ENCODE measurements at places on chromosomes 1 and 21.
A peak's percentile ranks its signal among the peaks of the same experiment; 100 is the strongest.

GRCh38 chr1:105632342-105633196, 1423.9 kb upstream of the PRMT6 start:
- DNase-seq: no peak

DNA sequence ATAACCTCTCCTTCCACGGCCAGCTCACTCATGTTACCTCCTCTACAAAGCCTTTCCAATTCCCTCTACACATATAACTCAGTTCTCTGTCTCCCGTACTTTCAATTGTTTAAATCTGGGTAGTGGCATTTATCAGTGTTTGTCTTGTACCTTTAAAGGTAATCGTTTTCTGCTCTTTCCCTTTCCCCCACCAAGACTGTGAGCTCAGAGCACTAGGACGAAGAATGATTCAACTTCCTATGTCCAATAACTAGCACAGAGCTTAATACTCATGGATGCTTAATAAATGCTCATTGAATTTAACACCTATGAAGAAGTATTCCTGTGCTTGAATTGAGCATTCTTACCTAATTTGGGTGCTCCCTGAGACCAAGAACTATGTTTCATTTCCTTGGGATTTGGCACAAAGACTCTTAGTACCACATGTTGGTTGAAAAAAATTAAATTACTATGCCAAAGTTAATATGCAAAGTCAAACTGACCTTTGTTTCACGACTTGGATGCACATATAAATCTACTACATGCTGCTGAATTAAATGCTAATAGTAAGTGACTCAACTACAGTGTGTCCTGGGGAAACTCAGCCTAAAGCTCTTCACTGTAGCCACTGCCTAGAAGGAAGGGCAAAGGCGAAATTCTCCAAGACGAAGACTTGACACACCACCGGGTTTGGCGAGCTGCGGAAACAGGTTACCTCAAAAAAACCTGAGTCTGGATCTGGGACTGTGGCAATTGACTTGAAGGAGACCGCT, 30.6 kb upstream of the C1orf185 start:
- DNase-seq: no peak

DNA sequence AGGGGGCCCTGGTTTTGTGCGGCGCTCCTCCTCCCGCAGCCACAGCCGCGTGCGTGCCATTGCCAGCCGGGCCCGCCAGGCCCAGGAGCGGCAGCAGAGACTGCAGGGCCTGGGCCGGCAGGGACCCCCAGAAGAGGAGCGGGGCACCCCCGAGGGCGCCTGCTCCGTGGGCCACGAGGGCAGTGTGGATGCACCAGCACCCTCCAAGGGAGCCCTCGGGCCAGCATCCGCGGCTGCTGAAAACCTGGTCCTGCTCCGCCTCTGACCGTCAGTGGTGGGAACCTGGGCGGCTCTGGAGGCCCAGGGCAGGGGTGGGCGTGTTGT, 21.5 kb downstream of the PANK4 start:
- DNase-seq: no peak

DNA sequence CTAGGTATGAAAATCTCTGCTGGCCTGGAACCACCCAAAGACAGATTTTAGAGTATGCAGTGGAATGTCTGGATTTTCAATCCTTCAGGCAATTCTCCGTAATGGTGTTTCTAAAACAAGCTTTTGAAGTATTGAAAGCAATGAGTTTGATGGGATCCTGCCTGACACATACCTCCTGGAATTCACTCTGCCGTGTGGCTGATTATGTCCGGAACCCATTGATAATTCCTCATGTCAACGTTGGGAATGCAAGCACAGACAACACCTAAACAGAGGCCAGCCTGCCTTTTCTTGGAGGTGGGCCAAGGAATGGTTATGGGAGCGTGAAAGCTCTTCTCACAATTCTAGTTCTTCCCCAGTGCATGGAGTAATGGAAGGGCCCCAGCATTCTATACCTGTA, 168.9 kb upstream of the HMCN1 start:
- DNase-seq: peak; percentile 41

DNA sequence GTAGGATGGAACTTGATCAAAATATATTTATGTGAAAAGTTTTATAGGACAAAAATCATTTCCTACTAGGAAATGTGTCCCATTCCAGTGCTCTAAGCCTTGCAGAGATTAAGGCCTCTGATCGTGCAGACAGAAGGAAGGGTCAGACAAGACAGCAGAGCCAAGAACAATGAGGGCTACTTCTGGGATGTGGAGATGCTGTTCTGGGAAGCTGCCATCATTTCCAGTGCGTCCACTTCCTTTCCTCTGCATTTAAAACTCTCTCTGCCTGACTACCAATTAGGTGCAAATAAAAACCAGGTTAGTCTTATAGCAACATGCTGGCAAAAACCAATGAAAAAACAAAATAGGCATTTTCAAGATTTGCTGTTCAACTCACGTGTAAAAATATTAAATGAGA, 36.1 kb downstream of the BEND5 start:
- no peak for DNase-seq

- peak; percentile 17 for DNase-seq
Observed at GRCh38 chr1:100699744-100700143, 19.8 kb upstream of the VCAM1 start.

DNA sequence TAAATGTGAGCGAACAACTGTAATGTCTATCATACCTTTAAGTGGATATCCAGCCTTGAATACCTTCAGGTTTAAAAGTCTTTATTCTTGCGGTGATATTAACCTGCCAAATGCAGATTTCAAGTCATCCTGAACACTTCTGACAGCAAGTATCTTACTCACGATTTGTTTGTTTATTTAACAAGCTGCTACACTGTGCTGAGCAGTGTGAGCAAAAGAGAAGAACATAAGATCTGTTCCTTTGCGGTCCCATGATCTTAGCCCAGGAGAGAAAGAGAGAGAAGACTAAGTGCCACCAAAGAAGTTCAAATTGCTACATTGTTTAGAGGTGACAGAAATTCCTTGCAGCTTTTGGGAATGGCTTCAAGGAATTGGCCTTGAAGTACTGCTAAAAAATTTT, 9.5 kb upstream of the IL24 start:
- no peak for DNase-seq

GRCh38 chr1:151085953-151086559, 15.5 kb downstream of the GABPB2 start:
- DNase-seq: no peak

DNA sequence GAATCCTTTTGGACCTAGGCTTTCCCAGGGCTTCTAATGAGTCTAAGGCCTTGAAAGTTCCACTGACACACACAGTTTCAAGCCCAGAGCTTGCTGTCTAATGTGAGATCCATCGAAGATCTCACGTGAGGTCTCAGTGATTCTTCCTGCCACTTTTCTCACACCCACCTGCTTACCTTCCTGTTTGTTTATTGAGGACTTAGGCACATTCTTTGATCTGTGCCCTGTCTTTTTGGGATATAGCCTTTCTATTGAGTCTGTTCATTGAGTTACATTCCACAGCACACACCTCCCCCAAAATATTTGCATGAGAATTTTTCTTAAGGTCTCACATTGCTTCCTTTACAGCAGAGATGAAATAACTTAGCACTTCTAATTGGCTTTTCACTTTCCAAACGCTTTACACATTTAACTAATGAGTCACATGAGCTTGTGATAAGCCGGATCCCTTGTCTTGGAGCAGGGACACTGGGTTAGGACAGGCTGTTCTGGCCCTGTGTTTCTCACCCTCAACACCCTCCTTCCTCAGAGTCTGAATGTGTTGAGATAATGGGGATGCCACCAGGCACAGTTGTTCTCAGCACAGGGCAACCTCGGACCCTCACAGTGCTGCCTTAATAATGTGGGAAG, 288.3 kb downstream of the TM2D1 start:
- DNase-seq: no peak

GRCh38 chr1:201461645-201462441, 7.1 kb downstream of the PHLDA3 start:
- peak; percentile 93 for DNase-seq

GRCh38 chr21:26888931-26889330, 43.7 kb upstream of the ADAMTS1 start:
- no peak for DNase-seq

GRCh38 chr1:6105763-6106162, 60.1 kb downstream of the KCNAB2 start:
- DNase-seq: no peak

GRCh38 chr1:68231627-68232288, 565 bp downstream of the WLS start:
- peak; percentile 54 for DNase-seq

DNA sequence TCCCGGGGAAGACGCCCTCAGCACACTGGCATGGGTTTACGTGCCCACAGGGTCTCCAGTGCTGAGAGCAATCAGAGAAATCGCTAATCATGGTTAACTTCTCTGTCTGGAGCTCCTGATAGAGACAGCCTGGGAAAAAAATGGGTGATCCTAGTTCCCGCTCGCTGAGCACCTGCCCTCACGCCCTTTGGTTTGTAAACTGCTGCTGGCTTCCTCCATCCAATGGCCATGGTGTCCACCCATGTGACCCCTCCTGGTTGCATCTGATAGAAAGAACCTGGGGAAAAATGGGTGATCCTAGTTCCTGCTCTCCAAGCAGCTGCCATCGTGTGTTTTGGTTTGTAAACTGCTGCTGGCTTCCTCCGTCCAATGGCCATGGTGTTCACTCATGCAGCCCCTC, 402.2 kb downstream of the PRDM2 start:
- DNase-seq: no peak

GRCh38 chr1:19979494-19979977, at the start of gene PLA2G2A:
TSS of gene PLA2G2A (minus strand) at chr1:19979618. CDS start at chr1:19978773, 845 bp downstream.
- no peak for DNase-seq

DNA sequence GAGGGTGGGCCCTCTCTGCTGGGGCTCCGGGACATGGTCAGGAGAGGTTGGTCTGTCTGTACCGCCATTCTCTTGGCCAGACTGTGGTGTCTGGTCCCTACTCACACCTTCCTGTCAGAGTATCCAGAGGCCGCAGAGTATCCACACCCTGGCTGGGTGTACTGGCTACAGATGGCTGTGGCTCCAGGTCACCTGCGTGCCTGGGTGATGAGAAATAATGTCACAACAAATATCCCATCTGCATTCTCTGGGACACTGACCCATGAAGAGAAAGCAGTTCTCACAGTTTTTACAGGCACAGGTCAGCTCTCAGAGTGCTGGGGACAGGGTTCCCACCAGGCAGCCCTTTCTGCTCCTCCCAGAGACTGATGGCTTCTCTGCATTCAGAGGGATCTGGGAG, 37.4 kb downstream of the ABCG1 start:
- DNase-seq: no peak

GRCh38 chr1:225631021-225631663, 21.8 kb downstream of the ENAH start:
- peak; percentile 39 for DNase-seq

Measured in AG08395 (cell line).